ENCODE measurements at places on chromosomes 4 and X. TPM values are rescaled to one million over a fixed set of nuclear protein-coding genes. Genes with fewer than 3 reads are reported as not detected.

GRCh38 chr4:138290805-138291204 lies 48.7 kb upstream of the SLC7A11 start:
- H3K4me1 ChIP-seq: no peaks in the 10 kb centered on the region
- no peaks in the 10 kb centered on the region for H3K27me3 ChIP-seq
- no peak overlapping the region for H3K27ac ChIP-seq
- no peaks in the 10 kb centered on the region for H3K36me3 ChIP-seq
- no peak for DNase-seq

DNA sequence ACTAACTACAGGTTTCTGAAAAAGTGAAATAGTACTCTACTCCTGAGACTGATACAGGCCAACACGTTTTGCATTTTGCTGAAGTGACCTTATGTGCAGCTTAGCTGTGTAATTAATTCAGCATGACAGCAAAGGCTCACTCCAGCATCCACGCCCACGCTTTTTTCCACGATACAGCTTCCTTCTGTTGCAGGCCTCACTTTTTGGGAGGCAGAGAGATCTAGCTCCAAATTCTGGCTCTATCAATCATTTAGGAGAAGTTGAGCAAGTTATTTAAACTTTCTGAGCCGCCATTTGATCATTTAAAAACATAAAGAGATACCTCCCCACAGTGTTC lies 160.3 kb downstream of the AFAP1 start:
- H3K4me1 ChIP-seq: no peaks in the 10 kb centered on the region
- no peak for DNase-seq
- no peak overlapping the region for H3K4me3 ChIP-seq
- no peaks in the 10 kb centered on the region for H3K36me3 ChIP-seq
- no peaks in the 10 kb centered on the region for H3K27me3 ChIP-seq

Gene ASB9
- total RNA-seq: 8.3 TPM

Gene SH3RF1
- 25.1 TPM for total RNA-seq

Data from Caco-2 (cell line).